Stimulated activated CD8-positive, alpha-beta memory T cell treated with anti-CD3 and anti-CD28 coated beads, Interleukin-4, amount 100 ng/mL, for 4 hours (primary cell): ENCODE measurements at places on chromosomes 2 and 18.

- no peak for DNase-seq
Observed at GRCh38 chr18:70044632-70045031, 97.0 kb upstream of the CD226 start.

DNA sequence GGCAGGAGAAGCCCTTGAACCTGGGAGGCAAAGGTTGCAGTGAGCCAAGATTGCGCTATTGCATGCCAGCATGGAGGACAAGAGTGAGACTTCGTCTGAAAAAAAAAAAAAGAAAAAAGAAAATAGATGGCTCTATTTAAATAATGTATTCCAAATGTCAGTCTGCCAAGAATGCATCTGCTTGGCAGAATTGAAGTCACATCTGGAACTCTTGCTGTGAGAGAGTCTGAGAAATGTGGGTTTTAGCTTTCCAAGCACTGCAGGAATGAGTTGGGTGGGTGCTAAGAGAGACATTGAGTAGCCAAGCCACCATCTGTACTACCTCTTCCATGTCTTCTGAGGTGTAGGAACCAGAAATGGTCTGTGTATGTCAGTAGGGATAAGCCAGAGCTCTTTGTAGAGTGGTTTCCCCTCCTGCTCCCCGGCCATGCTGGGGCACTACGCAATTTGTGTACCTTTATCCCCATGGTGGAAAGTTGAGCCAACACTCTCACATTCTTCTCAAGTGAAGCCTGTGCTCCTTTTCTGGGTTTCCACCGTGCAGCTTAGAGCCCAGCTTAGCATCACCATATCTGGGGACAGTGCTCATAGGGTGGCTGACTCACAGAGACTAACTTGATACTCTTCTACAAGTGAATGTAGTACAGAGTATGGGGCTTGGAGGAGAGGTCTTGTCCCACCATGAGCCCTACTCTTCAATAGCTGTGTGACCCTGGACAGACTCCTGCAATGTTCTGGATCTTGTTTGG lies 25.3 kb downstream of the IL1F10 start:
- no peak for DNase-seq

DNA sequence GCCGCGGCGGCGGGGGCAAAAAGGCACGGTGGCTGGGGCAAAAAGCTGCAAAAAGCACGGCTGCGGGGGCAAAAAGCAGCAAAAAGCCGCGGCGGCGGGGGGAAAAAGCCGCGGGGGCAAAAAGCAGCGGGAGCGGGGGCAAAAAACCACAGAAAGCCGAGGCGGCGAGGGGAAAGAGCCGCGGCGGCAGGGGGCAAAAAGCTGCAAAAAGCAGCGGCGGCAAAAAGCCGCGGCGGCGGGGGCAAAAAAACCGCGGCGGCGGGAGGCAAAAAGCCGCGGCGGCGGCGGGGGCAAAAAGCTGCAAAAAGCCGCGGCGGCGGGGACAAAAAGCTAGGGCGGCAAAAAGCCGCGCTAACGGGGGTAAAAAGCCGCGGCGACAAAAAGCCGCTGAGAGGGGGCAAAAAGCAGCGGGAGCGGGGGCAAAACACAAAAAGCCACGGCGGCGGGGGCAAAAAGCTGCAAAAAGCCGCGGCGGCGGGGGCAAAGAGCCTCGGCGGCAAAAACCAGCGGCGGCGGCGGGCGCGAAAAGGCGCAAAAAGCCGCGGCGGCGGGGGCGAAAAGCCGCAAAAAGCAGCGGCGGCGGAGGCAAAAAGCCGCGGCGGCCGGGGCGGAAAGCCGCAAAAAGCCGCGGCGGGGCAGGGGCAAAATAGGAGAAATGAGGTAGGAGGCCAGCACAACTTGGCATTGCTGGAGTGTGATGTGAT lies 123.4 kb downstream of the ANKRD30BL start:
- no peak for DNase-seq

DNA sequence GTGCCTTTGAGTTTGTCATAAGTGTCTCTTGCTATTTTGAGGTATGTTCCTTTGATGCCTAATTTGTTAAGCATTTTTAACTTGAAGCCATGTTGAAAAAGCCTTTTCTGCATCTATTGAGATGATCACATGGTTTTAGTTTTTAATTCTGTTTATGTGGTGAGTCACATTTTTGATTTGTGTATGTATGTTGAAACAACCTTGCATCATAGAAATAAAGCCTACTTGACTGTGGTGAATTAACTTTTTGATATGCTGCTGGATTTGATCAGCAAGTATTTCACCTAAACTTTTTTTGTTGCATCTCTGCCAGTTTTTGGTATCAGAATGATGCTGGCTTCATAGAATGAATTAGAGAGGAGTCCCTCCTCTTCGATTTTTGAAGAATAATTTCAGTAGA lies 469.7 kb downstream of the CDH2 start:
- no peak for DNase-seq

DNA sequence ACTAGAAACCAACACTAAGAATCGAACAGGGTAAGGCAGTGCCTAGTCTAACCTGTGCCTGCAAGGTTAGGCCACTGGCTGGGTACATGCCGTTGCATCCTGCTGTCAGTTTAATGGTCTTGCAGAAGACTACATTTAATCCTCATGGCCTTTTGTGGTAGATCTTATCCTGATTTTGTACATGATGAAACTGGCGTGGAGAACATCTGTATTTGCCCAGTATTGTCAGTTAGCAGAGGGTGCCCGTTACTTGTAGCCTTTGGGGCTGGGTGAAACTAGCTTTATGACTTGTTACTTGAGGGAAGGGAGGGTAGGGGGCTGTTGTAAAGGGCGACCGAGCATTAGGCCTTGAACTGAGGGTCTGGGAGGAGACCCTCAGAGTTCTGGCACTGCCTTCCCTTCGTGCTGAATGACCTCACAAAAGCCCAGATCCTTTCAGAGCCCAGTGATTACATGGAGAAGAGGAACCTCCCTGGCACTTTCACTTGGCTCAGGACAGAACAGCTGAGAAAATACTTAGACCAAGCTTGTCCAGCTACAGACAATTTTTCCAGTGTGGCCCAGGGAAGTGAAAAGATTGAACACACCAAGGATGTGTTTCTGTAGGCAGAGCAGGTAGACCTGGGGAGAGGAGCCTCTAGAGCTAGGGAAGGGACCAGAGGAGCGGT lies 19.5 kb downstream of the SLC20A1 start:
- no peak for DNase-seq

DNA sequence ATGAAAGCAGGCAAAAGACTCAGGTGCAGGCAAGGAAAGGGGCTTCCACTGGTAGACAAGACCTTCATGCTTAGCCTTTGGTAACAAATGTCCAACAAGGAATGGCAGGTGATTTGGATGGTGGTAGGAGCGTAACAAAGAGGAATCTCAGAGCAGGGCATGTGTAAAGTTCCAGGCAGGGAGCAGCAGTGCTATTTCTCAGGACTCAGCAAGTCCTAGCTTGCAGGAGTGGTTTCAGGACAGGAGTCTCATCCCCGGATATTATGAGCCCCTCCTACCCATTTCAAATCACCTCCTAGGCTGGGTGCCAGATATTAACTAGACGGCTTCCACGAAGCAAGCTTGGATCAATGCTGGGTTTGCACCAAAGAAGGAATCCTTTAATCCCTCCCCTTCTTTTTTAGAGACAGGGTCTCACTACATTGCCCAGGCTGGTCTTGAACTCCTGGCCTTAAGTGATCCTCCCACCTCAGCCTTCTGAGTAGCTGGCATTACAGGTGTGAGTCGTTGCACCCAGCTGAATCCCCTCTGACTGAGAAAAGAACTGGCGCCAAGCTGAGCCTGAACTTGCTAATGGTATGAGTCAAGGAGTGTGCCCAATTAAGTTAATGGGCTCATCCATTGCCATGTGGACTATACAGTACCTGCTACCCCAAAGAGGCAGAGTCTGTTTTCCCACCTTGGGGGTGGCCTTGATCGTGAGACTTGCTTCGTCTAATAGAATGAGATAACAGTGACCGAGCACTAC lies 190.3 kb downstream of the ARL4C start:
- no peak for DNase-seq

GRCh38 chr2:181805228-181806038 lies 86.1 kb upstream of the ITPRID2 start:
- no peak for DNase-seq

DNA sequence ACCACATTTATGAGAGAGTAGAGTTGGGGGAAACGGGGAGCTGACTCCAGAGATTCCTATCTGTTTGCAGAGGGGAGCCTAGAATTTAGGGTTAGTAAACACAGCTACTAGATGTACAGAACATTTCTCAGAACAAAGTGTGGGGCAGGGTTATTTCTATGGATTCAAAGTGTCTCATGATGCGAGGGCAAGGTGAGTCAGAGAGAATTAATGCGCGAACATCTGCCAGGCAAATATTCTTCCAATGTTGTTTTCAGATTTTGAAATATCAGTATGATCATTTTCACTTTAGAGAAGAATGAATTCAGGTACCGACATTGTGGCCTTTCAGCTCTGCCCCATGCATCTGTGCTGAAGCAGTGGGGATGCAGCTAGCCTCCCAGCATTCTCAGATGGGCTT lies 2.0 kb upstream of the DSEL start:
- DNase-seq = no peak

DNA sequence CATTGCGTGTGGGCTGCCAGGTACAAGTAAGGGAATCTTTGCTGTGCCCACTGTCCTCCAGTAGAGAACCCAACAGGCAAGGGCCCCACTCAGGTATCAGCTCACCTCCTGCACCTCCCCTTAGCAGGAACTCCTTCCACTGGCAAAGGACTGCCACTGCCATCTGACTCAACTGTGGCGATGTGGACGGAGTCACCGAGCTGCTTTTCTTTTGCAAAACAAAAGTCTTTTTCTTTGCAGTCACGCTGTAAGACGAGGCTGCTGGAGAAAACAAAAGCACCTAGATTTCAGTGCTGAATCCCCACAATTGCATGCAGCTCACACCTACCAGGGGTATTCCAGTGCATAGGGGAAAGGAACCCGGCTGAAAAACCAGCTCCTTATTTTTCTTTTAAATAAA lies 7.9 kb downstream of the MTERF4 start:
- DNase-seq = no peak
